ENCODE measurements at places on chromosomes 3 and 15. TPM values are rescaled to one million over a fixed set of nuclear protein-coding genes. Genes with fewer than 3 reads are reported as not detected.

DNA sequence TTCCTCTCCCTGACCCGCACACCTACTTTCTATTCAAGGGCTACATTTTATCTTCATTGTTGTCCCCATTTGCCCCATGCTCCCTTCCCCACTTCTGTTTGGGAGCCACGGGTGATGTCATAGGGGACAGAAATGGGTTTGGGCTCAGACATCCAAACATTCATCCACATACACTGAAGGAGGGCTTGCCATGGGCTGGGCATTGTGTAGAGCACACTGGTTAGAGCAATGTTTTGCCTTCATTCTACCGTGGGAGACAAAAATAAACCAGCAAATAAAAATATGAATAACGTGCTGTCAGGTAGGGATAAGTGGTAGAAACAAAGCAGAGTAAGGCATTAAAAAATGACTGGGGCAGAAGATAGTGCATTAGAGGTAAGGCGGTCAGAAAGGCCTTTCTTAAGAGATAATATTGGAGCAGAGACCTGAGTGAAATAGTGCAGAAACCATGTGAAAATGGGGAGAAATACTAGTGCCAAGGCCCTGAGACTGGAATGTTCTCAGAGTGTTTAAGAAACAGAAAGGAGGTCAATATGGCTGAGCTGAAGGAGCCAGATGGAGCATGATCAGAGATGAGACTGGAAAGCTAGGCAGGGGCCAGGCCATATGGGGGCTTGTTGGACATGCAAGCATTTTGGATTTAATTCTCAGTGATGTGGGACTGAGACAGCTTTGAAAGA is 40.9 kb upstream of the CLSTN2 start:
- no peaks in the 10 kb centered on the region for H3K36me3 ChIP-seq
- H3K27ac ChIP-seq: no peak overlapping the region
- H3K4me3 ChIP-seq: no peak overlapping the region
- DNase-seq: no peak

- H3K27ac ChIP-seq: no peak overlapping the region
- H3K36me3 ChIP-seq: no peaks in the 10 kb centered on the region
- H3K4me3 ChIP-seq: no peak overlapping the region
Observed at GRCh38 chr3:40216471-40216870, 93.0 kb upstream of the EIF1B start.

DNA sequence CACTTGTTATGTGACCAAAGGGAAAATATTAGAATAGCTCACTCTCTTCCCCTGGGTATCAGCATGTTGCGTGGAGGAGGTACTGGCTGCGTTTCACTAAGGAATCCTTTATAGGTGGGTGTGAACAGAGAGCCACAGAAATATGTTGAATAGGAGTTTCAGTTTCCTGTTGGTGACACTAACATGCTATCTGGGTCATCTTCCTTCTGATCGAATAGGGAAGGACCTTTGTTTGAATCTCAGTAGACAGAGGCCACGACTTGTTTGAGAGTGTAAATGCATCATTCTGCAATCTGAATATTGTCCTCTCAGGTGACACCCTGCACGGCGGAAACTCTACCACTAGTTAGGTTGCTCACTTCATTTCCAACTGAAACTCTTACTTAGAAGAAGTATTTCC is 157.9 kb upstream of the SLC2A2 start:
- H3K4me3 ChIP-seq: no peak overlapping the region
- no peak for DNase-seq
- H3K27me3 ChIP-seq: no peaks in the 10 kb centered on the region
- no peak overlapping the region for H3K27ac ChIP-seq
- H3K36me3 ChIP-seq: no peaks in the 10 kb centered on the region
- H3K4me1 ChIP-seq: no peaks in the 10 kb centered on the region

DNA sequence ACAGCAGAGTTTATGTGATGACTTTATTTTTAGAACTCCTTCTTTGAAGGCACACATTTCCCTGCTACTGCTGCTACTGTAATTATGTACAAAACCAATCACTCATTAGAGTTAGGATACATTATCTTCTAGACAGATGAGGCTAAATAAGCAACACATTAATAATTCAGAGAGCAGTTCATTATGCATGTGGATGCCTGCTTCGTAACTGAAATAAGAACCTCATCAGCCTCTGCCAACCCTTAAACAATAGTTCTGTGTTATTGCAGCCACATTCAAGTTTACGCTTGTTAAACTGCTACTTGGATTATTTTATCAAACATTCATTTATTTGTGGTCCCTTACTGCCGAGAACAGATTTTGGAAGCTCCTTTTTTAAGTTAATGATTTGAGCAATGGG is 52.5 kb upstream of the C15orf61 start:
- H3K27me3 ChIP-seq: peaks cover 72% of the 10 kb centered on the region
- no peaks in the 10 kb centered on the region for H3K4me1 ChIP-seq
- no peak for DNase-seq
- no peak overlapping the region for H3K27ac ChIP-seq
- H3K36me3 ChIP-seq: no peaks in the 10 kb centered on the region

DNA sequence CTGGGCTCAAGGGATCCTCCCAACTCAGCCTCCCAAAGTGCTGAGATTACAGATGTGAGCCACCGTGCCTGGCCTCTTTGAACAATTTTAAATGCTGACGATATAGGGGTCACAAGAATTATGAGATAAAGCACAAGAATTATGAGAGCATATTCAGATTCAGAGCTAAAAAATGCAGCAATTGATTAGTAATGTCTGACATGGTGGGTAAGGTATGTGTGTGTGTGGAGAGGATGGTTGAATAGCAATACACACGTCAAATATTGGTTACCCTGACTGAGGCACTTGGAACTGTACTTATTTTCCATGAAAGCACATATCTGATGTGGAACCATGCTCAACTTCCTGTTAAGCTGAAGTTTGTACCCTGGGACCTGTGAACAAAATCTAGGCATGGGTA is 115.6 kb downstream of the EOMES start:
- H3K27me3 ChIP-seq: no peaks in the 10 kb centered on the region
- no peak overlapping the region for H3K4me3 ChIP-seq
- no peak overlapping the region for H3K27ac ChIP-seq

DNA sequence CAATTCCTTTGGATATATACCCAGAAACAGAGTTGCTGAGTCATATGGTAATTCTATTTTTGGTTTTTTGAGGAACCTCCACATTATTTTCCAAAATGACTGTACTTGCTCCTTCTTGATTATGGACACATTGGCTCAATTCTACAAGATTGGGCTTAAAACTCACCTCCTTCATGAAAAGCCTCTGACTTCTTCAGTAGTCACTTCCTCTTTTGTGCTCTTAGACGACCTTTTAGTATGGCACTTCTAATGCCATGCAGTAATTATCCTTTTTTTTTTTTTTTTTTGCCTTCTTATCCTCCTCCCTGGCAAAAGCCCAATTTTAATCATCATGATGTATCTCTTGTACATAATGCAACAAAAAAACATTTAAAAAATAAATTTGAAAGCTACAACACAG is 33.0 kb upstream of the ABHD17C start:
- no peak for DNase-seq
- H3K4me1 ChIP-seq: no peaks in the 10 kb centered on the region
- no peak overlapping the region for H3K4me3 ChIP-seq
- H3K27me3 ChIP-seq: no peaks in the 10 kb centered on the region

- H3K27me3 ChIP-seq: no peaks in the 10 kb centered on the region
- H3K4me1 ChIP-seq: peaks cover 5% of the 10 kb centered on the region
- H3K36me3 ChIP-seq: no peaks in the 10 kb centered on the region
- no peak overlapping the region for H3K4me3 ChIP-seq
- DNase-seq: peak; percentile 55
- H3K27ac ChIP-seq: no peak overlapping the region
Observed at GRCh38 chr15:65824031-65824743, 32.1 kb upstream of the DENND4A start.

The GCSAM gene
- total RNA-seq: 0.97 TPM

The ACTR8 gene
- total RNA-seq: 25.6 TPM

The CASR gene
- 0.40 TPM for total RNA-seq

All from lung (tissue), 17 donors.